ENCODE measurements at places on chromosomes 2 and 18. TPM values are rescaled to one million over a fixed set of nuclear protein-coding genes. Genes with fewer than 3 reads are reported as not detected.

The C2orf80 gene
- not detected for total RNA-seq

DNA sequence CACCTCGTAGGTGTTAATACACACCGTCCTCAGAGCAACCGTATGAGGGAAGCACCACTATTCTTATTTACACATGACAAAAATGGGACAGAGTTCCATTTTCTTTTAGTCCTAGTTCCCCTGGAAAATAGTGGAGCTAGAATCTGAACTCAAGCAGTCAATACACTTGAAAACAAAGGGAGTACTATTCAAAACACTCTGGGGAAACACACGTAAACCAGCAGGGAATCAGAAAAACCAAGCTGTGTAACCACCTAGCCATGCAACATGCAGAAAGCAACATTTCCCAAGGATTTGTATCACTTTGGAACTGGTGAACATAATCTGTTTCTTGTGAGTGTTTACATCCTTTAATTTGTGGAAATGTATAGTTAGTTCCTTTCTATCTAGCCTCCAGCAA is 208.2 kb downstream of the UBE2E3 start:
- DNase-seq, result no peak

DNA sequence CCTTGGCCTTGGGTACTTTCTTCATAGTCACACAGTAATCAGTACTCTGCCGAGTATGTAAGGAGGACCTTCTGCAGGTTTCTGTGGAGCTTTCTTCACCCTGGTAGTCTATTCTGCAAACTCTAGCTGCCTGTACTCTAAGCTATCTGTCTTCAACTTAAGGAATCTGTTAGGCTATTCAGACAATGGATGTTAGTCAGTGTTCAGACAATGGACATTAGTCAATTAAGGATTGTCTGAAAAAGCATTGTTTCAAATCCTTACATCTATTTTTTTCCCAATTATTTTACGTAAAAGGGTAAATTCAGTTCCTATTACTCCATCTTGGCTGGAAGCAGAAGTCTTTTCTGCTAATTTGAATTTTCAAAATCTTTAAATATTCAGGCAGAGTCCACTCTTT is 75.7 kb downstream of the WDR7 start:
- no peak for DNase-seq

DNA sequence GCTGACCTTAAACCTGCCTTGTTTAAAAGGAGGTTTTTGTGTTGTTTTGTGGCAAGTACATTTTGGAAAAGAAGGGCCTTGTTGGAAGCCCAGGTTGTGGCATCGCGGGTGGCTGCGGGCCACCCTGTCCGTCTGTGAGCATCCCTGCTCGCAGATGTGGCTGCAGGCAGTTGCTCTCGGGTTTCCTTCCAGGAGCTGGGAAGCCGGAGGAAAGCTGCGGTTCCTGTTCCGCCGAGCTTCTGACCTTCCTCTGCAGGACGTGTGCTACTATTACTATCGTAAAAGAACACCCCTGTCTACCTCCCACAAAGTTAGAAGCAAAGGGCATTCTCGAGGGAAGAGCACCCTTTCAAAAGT is 766 bp downstream of the MFF start:
- DNase-seq, result no peak

GRCh38 chr2:18976168-18976961 is 382.1 kb downstream of the OSR1 start:
- DNase-seq, result no peak

DNA sequence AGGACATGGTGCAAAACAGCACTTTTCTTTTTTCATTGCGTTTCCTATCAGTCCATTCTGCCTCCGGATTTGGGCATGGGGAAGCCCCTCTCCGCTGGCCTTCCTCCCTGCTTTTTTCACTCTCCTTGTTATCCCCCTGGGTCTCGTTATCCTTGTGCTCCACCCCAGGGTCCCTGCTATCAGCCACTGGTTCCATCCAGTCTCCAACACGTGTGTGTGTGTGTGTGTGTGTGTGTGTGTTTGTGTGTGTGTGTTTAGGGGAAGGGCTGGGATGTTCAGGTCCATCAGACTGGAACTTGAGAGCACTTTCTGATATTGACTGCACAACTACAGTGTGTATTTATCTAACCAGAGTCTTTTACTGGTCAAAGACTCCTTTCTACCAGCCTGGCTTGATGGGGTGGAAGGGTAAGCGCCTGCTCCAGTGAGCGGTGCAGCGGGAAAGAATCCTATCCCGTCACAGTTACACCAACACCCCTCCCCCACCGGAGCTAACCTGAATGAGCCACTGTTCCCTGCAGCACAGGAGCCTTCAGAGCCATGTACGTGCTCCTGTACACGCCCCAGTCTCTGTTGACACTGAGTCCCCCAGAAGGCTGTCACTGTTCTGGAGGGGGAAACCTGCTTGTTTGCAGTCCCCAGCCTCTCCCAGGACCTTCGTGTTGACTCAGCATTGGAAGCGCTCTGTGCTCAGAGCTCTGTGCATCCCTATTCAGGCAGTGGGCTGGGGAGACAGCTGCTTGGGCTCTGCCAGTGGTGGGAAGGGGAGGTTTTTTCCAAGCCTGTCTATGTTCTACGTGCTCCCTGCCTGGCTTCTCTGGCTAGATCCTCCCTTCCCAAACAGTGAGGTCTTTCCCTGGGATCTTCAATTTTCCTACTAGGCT is 4.6 kb downstream of the INHA start:
- no peak for DNase-seq

The SLC16A14 gene
- 8.8 TPM for total RNA-seq

DNA sequence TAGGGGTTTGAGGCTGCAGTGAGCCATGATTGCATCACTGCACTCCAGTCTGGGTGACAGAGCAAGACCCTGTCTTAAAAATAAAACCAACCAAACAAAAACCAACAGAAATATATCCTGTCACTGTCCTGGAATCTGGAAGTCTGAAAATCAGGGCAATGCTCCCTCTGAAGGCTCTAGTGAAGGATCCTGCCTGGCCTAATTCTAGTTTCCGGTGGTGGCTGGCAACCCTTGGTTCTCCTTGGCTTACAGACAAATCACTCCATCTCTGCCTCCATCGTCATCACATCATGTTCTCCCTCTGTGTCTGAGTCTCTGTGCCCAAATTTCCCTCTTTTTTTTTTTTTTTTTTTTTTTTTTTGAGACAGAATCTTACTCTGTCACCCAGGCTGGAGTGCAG is 15.9 kb upstream of the VPS4B start:
- DNase-seq, result no peak
